Activated CD8-positive, alpha-beta T cell treated with anti-CD3 and anti-CD28 coated beads for 36 hours (primary cell): ENCODE measurements at places on chromosomes 1 and 21. TPM values are rescaled to one million over a fixed set of nuclear protein-coding genes. Genes with fewer than 3 reads are reported as not detected.

DNA sequence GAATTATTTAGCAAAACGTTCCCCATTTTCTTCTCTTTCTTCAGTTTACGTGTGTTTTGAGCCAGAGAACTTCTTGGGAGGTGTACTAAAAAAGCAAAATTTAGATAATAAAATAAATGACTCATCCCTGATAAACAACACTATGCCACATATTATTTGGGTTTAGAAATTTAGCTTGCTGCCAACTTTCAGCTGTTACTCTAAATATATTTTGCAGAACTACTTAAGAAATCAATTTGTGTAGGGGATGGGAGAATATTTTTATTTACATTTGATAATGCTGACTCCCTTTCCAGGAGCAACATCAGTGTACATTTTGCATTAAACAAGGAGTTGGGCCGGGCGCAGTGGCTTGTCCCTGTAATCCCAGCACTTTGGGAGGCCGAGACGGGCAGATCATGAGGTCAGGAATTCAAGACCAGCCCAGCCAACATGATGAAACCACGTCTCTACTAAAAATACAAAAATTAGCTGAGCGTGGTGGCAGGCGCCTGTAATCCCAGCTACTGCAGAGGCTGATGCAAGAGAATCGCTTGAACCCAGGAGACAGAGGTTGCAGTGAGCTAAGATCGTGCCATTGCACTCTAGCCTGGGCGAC, 151.4 kb upstream of the ZRANB2 start:
- DNase-seq: no peak

- DNase-seq: no peak
Observed at GRCh38 chr1:34163792-34164731, 968 bp downstream of the CSMD2 start.

ILF2 gene
- 328 TPM for total RNA-seq

SLC44A5 gene
- total RNA-seq: 0.11 TPM

COL8A2 gene
- 0.85 TPM for total RNA-seq

C4BPA gene
- total RNA-seq: not detected

CNKSR1 gene
- 1.2 TPM for total RNA-seq
